Activated CD4-positive, alpha-beta T cell treated with anti-CD3 and anti-CD28 coated beads, Interleukin-2, Interleukin-6, amounts not matched to agents 100 ng/mL and 50 ng/mL, durations not matched to agents 16 hours and 8 hours (primary cell): ENCODE measurements at places on chromosomes 7 and 10.

GRCh38 chr10:112952282-112953173 is 2.5 kb downstream of the TCF7L2 start:
- DNase-seq, result no peak

DNA sequence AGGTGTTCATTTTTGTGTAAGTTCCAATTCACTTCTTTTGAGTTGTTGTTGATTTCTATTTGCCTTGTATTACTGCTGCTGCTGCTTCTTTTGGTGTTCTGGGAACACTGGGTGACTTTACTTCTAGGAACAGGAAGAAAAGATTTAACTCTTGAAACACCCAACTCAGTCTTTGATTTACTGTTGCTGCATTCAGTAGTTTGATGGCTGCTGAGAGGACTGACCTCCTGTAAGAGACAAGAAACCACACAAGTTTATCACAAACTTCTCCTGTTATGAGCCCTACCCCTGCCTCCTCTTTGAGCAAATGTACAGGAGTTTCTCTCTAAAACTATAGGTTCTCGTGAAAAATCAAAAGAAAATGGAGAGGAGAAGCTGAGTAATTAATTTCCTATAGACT is 161.7 kb downstream of the CTTNBP2 start:
- peak; percentile 14 for DNase-seq

- DNase-seq, result no peak
Measured at GRCh38 chr10:63132651-63133055, 475 bp upstream of the NRBF2 start.

DNA sequence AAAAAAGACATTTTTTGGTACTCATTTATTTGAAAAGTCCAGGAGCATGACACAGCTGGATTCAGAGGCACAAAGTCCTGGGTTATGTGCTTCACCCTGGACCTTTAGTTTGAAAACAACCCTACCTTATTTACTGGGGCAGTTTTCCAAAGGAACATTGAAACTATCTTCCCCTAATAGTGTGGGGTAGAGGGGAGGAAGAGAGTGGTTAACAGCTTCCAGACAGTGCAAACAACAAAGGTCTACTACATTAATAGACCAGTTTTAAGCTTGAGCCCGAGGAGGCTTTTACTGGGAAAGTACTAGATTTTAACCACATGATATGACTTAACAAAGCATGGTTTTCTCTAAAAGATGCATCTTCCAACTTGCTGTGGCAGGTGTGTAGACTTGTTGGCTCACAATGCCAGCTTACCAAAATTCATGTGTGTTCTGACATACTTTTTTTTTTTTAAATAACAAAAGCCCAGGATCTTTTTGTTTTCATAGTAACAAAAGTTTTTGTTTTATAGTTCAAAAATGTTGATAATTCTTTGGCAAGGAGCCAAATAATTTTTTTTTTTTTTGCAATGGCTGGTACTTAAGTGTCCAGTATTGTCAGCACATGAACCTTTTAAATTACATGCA is 1.8 kb downstream of the GSTO1 start:
- DNase-seq, result no peak

DNA sequence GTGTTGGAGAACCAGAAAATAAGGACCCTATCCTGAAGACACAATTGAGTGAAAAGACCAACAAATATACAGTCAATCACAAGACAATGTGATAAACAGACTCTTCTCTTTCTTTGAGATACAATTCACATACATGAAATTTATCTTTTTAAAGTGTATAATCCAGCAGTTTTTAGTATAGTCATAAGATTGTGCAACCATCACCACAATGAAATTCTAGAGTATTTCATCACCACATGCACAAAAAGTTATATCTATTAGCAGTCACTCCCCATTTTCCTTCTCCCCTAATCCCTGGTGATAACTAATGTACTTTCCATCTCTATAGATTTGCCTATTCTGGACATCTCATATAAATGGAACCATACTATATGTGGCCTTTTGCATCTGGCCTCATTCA is 8.2 kb upstream of the SORBS1 start:
- no peak for DNase-seq

- DNase-seq, result no peak
Measured at GRCh38 chr7:101891936-101892640, 74.7 kb downstream of the CUX1 start.

- DNase-seq, result no peak
Measured at GRCh38 chr10:132715776-132716680, 69.9 kb downstream of the NKX6-2 start.

DNA sequence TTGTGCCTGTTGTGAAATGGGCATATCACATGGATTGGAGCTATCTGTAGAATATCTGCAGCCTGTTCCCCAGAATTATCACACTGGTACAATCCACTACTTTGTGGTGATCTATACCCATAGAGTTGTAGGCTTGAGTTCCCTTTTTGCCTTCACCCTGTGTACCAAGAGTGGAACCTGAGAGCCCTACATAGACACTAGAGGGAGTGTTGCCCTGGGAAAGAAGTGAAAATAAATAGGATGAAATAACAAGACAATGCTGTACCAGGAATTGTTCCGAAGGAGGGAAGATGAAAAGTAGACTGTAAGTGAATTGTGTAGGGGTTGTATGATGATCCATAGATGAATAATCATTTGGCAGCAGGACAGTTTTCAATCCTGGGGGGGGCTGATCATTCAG is 9.0 kb downstream of the SORCS3 start:
- no peak for DNase-seq

DNA sequence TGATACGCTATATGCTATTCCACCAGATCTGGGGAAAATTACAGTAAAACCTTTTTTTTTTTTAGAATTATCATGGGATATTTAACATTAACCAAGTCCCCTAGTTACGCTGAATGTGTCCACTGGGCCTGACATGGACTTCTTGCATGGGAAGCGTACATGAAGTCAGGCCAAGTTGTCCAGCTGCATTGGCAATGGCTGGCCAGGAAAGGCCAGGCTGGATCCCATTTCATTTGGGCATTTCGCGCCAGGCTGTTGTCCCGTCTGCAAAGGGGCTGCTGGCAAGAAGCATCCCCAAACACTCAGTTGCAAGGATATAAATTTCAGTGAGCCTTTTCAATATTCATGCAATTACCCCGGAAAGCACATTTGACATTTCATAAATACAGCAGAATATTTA is 933.3 kb downstream of the GRID1 start:
- no peak for DNase-seq

DNA sequence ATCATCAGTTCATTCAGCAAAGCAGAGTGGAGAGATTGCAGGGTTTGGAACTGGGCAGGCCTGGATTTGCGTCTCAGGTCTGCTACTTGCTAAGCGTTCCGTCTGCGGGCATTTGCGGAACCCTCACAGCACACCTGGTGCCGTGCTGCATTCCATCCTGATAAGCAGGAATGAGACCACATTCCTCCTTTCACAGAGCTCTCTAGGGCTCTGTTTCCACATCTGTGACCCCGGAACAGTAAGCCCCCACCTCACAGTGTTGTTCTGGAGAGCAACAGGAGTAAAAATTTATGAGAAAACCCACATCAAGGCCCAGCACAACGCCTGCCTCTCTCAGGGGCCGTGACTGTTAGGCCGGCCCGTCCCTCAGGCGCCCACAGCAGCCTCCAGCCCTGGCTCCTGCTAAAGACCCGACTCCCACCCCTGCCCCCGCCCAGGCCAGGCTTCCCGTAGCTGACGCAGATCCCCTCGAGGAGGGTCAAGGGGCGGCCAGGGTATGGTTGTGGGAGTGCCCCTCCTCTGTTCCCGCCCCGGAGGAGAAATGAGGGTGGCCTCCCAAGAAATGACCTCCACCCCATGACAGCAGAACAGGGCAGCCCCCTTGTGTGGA is 128.9 kb downstream of the RGS10 start:
- no peak for DNase-seq

DNA sequence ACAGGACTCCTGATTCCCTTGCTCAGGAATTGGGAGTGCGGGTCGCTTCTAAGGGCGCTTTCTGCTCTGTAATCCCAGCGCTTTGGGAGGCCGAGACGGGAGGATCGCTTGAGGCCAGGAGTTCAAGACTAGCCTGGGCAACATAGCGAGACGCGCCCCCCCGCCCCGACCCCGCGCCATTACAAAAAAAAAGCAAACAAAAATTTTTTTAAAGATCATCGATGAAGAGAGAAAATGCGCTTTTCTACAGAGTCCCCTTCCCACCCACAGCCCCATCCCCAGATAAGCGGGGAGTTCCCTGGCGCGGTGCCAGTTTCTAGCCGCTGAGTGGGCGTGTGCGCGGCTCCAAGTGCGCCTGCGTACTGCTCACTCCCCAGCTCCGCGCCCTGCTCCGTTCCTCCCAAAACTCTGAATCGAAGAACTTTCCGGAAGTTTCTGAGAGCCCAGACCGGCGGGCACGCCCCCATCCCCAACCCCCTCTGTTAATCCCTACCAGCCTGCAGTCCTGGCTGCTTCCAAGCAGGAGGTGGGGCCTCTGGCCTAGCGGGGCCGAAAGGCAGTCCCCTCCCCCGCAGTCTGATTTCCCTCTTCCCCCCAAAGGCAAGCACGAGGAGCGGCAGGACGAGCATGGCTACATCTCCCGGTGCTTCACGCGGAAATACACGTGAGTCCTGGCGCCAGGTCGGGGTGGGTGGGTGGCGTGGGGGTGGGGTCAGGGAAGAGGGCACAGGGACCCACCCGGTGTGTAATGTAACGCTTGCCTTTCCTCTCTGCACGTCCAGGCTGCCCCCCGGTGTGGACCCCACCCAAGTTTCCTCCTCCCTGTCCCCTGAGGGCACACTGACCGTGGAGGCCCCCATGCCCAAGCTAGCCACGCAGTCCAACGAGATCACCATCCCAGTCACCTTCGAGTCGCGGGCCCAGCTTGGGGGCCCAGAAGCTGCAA is 1.0 kb downstream of the HSPB1 start:
- peak; percentile 83 for DNase-seq

DNA sequence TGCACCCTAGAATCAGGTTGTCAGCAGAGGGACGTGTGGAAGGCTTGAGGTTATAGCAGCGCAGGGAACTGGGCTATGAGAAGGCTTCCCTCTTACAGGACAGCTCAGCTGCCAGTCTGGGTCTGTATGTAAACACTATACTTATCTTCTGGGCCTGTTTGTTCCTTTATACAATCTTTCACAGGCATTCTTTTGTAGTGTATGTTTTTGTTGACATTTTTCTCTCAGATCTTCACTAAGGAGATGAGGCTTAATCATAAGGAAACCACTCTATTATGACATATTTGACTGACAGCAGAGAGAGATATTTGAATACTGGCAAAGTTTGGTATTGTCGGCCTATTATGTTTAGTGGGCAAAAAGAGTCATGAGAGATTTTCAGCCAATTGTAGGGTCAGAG is 929 bp downstream of the GBF1 start:
- DNase-seq, result peak; percentile 18

DNA sequence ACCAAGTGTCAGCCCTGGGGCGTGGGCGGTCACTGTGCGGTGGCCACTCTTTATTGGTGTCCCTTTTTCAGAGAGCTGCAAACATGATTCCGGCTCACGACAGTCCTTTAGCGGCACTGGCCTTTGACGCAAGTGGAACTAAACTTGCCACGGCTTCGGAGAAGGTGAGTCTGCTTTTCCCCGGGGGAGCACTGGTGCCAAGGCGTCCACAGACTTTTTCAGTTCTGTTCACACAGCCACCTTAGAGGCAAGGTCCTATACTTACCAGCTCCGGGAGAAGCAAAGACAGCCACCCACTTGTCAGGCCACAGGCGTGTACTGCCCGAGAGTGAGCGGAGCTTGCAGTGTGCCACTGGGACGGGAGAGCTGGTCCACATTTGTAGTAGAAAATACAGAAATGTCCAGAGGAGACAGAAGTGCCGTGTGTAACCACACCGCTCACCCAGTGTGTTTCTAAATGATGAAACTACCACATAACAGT is 27.9 kb downstream of the WIPI2 start:
- DNase-seq, result no peak

GRCh38 chr10:48247680-48248079 is 26.8 kb downstream of the FRMPD2 start:
- DNase-seq, result no peak

GRCh38 chr10:61964059-61964709 is 62.7 kb downstream of the ARID5B start:
- DNase-seq, result no peak

- DNase-seq, result no peak
Measured at GRCh38 chr10:126147866-126148587, 240.2 kb downstream of the ADAM12 start.

- DNase-seq, result no peak
Measured at GRCh38 chr7:130904031-130904757, 170.2 kb upstream of the KLF14 start.

DNA sequence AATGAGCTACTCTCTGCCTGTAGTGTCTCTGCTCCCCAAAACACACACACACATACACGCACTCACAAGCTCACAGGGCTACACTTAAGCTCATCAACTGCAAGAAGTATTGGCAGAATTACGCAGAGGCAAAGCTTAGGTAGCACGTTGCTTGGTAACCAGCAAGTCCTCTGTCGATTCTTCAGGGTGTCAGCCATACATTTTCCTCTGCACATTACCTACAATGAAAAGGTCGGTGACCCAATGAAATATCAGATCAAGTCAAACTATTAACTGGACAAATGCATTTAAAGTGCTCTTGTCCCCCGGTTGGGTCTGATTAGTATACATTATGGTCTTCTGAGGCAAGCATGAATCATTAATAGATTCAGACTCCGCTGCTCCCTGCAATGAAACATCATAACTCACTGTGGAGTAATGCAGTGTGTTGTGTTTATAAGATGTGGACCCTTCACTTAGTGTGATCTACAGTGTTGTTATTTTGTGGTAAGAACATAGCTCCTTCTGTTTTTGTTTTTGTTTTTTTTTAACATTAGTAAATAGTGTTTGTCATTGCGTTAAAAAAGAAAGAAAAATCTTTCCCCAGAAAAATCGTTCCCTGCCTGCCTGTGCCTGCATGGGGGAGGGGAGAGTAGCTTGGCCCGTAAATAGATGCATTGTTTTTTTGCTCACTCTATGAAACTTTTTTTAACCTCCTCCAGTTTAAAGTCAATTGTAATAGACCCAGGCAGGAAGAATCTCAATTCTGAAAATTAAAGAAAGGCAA is 325.5 kb downstream of the SFMBT2 start:
- DNase-seq, result no peak

DNA sequence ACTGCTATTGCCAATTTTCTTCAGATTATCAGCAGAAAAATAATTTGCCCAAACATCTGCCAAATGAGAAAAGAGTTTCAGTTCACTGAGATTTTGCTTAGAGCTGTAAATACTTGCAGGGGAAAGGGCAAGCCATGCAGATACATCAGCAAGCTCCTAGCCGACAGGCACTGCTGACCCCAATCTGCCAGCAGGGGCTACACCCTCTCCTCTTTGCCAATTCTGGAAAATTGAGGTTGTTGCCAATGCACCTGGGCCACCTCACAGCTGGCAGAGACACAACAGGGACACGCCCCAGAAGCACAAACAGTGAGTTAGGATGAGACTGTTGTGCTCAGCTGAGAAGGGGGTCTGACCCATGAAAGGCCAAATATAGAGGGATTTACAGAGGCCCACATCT is 129.5 kb upstream of the MYO3A start:
- DNase-seq, result no peak

DNA sequence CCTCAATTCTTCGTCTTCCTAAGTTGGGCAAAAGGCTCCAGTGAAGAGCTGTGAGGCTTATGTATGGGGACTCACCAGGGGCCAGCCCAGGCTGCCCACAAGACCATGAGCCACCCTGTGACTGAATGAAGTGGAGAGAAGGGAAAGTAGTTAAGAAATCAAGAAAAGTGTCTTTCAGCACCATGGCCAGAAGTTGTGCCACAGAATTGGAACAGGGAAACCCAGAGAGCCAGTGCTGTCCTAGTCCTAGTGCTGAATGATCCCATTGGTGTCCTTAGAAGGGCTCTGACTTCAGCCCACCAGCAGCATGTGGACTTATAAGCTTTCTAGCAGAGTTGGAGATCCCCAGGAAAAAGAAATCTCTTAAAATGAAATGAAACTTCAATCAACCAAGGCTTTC is 37.0 kb upstream of the CCSER2 start:
- DNase-seq, result no peak

GRCh38 chr10:69952069-69952800 is 100.4 kb upstream of the MACROH2A2 start:
- DNase-seq, result no peak
